Adrenal gland (tissue), 19 donors: ENCODE measurements at places on chromosomes 2 and 18. TPM values are rescaled to one million over a fixed set of nuclear protein-coding genes. Genes with fewer than 3 reads are reported as not detected.

DNA sequence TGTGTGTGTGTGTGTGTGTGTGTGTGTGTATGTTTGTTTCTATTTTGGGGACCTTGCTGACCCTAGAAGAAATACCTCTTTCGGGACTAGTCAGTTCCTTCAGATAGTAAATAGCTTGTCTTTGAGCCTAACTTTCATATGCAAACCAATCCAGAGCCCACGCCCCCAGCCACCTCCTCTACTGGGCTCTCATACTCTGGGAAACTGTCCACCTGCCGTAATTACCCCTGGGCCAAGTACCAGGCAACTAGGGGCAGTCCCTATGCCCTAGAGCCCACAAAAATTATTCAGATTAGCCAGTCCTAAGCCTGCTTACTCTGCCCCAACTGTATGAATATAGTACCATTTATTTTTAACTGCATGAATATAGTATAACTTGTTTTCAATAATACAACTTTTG lies 970.4 kb downstream of the EPHA4 start:
- DNase-seq: no peak

DNA sequence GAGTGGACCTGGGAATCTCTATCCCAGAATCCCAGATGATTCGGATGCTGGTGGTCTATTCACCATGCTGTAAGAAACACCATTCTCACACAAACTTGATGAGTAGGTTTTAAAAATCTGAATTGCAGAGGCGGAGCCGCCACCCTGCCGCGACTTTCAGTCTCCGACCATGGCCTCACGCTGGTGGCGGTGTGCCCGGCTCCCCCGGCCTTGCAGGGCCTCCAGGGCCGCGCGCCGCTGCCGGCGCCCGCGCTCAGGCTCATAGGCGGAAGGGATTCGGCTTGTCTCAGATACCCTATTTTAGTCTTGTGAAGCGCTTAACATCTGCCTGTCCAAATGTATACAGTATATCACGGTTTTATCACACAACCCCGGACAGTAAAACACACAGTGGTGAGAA lies 2.6 kb upstream of the PPM1B start:
- DNase-seq: peak; percentile 21

- DNase-seq: no peak
Observed at GRCh38 chr2:39778233-39778632, 825 bp downstream of the THUMPD2 start.

The SIX3 gene
- total RNA-seq: not detected

DNA sequence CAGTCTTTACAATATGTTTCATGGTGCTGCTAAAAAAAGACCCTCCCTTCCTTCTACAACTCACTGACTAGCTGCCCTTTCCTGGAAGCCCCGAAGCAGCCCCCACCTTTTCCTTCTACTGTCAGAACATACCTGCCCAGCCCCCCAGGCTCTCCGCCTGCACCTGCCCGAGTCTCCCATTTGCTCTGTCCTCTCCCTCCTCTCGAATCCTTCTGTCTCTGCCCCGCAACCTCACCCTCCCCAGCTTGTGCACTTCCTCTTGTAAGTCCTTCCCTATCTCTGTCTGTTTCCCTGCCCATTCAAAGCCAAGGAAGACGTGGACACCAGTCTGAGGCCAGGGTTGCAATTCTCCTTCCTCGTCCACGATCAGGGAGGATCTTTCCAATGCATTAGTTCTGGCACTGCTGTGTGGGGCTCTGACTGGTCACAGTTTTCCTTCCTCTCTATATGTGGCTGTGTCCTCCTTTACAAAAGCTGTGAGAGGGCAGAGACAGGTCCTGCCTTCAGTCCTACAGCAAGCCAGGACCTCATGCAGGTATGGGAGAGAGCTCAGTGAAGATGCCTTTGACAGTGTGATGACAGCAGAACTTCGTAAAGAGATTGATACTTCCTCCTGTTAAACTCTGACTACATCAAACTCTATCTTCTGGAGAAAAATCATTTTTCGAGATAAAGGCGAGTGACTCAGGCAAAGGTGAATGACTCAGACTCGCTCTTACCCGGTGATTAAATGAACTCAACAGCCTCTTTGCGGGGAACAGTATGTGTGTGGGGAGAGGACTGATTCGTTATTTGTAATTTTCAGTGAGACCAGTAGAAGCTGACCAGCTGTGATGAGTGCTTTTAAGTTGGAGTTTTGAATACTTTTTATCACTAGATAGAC lies 14.2 kb downstream of the TNFRSF11A start:
- peak; percentile 30 for DNase-seq

The ERFE gene
- total RNA-seq: not detected

The RNU2-63P gene
- 4.9 TPM for total RNA-seq

The APLF gene
- 3.4 TPM for total RNA-seq

The ACMSD gene
- total RNA-seq: not detected

The CYP26B1 gene
- 27.4 TPM for total RNA-seq

DNA sequence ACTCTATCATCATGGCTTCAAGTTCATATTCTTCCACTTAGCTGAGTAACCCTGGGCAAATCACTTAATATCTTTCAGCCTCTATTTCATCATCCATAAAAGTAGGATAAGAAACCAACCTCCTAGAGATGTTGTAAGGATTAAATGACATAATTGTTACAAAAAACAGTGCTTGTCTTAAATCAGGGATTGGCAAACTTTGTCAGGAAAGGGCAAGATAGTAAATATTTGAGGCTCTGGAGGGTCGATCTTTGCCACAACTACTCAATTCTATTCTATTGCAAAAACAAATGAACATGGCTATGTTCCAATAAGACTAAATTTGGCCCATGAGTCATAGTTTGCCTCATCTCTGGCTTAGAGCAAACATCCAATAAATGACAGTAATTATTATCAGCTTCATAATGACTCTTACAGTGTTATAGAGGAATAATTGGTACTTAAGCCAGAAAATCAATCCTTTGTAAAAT lies 184.7 kb downstream of the SATB2 start:
- DNase-seq: no peak

The TDRD15 gene
- total RNA-seq: not detected

DNA sequence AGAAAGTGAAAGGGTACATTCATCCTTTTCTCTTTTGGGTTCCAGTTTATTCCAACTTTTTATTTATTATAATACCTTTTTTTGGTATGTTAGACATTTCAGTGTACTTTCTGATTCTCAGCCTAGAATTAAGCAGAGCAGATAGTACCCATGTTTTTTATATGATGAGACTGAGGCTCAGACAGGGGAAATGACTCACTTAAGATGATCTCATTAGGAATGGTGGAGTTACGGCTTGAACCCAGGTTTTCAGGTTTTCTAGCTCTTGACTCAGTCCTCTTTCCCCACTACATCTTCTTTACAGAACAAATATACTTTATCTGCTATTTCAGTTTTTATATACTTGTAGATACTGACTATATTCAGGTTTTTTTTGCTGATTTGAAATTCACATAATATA lies 51.7 kb upstream of the OTX1 start:
- DNase-seq: no peak

DNA sequence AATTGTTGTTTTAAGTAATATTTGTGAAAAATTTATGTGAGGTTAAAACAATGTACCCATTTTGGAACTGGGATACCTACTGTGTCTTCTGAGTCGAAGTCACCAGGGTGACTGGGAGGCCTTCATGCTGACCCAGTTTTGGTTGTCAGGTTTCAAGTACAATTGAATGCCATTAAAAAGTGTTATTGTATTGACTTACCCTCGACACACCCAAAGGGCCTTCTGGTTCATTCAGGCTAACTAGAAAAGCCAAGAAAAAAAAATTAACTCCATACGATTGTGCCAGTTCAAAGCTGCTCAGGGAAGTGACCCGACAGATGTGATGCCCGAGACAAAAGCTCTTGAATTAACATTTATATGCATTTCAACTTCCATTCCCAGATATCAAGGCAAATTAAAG lies 190.0 kb downstream of the ST6GAL2 start:
- DNase-seq: no peak

GRCh38 chr18:33761363-33761762 lies 183.3 kb downstream of the ASXL3 start:
- DNase-seq: no peak

The UGT1A5 gene
- total RNA-seq: not detected

The EFR3B gene
- total RNA-seq: 3.7 TPM

GRCh38 chr2:105615305-105615704 lies 129.4 kb upstream of the NCK2 start:
- DNase-seq: no peak

GRCh38 chr2:198441901-198442300 lies 637.5 kb downstream of the PLCL1 start:
- DNase-seq: no peak

The IL36RN gene
- not detected for total RNA-seq

- no peak for DNase-seq
Observed at GRCh38 chr2:174013315-174013751, 48.2 kb upstream of the SP3 start.

- no peak for DNase-seq
Observed at GRCh38 chr2:429142-429541, 141.3 kb upstream of the ALKAL2 start.

The PAIP2B gene
- 4.8 TPM for total RNA-seq

DNA sequence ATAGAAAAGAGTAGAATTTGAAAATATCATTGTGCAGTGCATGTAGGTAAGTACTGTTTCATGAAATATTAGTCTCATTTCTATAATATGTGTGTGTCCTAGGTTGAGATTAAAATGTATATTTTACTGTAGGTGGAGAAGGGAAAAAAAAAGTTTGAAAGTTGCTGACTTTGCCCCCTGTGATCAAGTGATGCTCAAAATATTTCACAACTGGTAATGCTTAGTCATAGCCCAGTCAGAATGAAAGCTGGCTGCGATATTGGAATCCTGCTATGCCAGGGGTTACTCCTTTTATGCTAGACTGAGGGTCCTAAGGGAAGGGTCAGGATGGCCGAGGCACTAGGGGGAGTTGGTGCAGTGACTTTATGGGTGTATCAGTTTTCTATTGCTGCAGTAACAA lies 19.5 kb upstream of the CFAP36 start:
- no peak for DNase-seq

- no peak for DNase-seq
Observed at GRCh38 chr18:63889626-63890025, 2.1 kb downstream of the SERPINB2 start.

The INHBB gene
- total RNA-seq: 4.5 TPM

DNA sequence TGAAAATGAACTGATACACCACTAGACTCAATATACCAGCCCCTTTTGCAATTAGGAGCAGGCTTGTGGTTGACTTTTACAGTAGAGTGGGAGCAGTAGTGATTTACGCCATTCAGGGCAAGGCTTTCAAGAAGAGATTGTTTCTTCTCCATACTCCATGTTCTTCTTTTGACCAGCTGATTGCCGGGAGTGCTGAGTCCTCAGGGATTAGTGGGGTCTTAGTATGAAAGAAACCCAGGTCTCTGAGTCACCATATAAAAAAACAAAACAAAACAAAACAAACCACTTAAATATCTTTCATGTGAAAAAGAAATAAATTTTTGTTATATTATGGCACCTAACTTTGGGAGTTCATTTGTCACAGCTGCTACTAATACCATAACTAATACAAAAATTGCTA lies 465.6 kb upstream of the TRIB2 start:
- DNase-seq: no peak

GRCh38 chr2:67283641-67284040 lies 113.5 kb upstream of the ETAA1 start:
- DNase-seq: no peak

The FAM237A gene
- total RNA-seq: not detected

DNA sequence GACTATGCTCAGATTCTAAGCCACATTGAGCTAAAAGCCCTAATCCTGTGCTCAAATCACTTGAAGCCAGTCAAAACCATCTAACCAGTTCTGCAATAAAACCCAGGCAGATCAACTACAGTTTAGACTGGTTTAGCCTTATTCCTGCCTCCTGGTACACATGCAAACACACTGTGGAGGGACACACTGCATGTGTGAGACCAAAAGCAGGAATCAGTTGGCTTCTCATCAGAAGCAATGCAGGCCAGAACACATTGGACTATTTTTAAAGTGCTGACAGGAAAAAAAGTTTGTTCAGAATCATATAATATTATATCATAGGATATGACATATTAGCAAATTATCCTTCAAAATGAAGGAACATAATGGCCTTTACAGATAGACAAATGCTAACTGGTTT lies 52.5 kb upstream of the NT5C1B start:
- DNase-seq: no peak

DNA sequence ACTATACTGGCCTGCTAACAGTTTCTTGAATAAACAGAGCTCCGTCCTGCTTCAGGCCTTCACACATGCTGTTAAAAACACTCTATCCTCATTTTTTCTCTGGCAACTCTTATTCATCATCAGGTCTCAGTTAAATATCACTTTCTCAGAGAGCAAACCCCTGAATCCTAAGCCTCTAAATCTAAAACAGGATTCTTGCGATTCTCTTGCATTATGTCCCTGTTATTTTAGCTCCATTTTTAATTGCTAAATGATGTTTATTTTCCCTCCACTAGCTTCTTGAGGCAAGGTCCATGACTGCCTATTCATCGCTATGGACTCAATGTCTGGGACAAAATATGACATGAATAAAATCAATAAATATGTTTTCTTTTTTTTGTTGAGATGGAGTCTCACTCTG lies 190.7 kb upstream of the SMAD7 start:
- no peak for DNase-seq

- peak; percentile 36 for DNase-seq
Observed at GRCh38 chr2:11239666-11240462, 84.6 kb downstream of the SLC66A3 start.

DNA sequence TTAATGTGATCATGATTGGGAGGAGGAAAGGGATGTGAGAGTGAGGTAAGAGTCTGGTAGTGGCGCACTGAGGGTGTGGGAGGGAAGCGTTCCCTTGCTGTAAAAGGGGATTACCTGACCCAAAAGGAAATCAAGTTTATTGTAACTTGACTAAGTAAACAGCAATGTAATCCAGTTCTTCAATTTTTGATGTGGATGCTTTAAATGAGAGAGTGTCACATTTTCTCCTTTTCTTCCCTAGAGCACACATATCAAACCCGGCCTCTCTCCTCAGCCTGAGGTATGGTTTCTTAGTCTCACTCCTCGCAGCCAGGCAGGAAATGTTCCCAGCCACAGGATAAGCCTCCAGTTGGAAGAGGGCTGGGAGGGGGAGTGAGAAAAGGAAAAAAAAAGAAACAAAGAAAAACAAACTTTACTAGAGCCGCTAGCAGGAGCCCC lies 688 bp upstream of the ARHGAP28 start:
- DNase-seq: no peak

The WDFY1 gene
- 28.1 TPM for total RNA-seq

GRCh38 chr18:75068682-75069435 lies 140.1 kb downstream of the PTGR3 start:
- DNase-seq: no peak
